Activated CD4-positive, alpha-beta T cell treated with anti-CD3 and anti-CD28 coated beads, Interleukin-2, amount 50 U/mL, for 24 hours (primary cell): ENCODE measurements at places on chromosomes 4 and X.

DNA sequence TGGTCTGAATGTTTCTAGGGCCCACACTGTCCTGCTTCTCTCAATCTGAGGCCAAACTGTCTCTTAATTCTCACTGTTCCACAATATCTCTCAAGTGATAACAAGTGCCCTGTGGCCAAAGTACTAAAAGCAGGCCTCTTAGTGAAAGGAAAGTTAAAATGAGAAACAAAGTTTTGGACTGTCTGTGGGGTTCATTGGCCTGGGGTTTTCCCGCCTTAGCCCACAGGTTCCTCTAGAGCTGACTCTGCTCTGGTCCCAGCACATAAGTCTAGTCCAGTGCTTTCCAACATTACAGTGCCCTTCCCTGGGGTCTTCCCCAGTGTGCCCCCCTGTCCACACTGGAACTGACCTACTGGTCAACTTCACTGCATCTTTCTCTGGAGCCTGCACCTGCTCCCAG is 6.3 kb downstream of the MAGEB1 start:
- DNase-seq, result no peak

DNA sequence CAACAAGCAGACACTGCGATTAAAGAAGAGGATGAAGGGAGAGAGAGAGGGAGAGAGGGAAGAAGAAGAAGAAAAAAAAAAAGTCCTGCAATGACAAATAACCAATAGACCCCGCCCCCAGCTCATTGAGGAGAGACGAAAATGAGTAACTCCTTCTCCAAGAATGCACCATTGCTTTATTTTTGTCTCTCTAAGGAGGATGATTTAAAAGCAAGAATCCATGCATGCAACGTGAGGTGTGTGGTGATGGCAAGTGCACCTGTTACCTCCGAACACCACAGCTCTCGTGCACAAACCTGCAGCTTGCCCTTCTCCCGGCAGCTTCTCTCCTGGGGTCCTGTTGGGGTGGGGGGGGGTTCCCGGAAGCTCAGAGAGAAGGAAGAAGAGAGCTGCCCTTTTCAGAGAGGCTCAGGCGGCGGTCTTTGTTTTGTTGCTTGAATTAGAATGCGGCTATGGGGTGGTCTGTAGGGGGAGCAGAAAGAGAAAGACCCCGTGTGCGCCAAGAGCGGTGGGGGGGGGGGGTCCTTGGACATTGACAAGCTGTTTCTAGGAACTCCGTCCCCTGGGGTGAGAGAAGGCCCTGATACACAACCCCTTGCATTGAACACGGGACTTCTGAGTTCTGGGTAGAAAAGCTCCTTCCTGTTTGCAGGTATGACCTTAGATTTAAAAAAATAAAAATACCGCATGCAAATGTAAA is 100.7 kb downstream of the CRLF2 start:
- DNase-seq, result no peak

DNA sequence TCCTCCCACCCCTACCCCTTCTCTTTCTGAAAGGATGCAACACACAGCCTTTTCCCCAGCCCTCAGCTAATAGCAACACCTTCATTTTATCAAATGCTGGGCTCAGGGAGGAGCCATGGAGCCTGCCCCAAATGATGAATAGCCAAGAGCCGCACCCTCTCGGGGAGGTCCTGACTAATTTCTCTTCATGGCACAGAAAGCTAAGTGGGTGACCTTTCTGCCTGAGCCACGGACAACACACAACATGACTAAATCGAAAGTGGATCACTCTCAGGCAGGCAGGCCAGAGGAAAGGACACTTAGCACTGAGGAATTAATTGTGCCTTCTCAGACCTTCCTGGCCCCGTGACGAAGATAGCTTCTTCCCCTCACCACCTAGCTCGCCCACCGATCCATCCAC is 165.1 kb upstream of the RAI2 start:
- no peak for DNase-seq

- DNase-seq, result no peak
These were observed 1826.0 kb downstream of the STIM2 start for GRCh38 chr4:28686618-28687017.

- no peak for DNase-seq
These were observed 114.4 kb downstream of the WDFY3 start for GRCh38 chr4:84852081-84852480.

- no peak for DNase-seq
These were observed 9.8 kb downstream of the DCAF8L2 start for GRCh38 chrX:27599928-27600327.

DNA sequence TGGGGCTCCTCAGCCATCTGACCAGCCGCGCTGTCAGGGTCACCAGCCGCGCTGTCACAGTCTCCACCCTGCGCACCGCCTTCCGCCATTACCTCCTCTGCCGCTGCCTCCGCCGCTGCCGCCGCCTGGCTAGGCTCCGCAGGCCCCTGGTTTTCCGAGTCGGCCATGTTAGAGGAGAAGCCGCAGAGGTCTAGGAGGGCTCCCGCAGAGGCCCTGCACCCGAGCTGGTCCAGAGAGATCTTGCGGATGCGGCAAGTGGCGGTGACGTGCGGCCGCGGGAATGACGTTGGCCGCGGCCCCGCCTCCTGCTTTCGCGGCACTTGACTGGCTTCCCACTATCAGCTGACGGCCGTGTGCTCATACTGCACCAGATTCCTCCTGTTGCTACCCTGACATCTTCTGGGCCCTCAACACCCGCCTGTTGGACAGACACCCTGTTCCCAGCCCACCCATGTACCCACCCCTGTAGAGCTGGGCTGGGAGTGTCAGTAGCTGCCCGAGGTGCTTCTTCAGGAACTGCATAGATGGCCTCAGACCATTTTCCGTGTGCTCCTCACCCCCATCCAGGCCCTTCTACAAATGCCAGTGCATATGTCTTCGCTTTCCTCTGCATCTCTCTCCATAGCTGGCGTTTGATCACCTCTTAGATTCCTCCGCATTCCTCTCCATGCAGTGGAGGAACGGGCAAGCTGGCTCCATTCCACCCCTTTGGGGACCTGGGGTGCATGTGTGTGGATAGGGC is at the start of gene NAP1L5:
NAP1L5 (minus strand) TSS at position 242 of the 742 bp plus-strand sequence; CDS start at position 167, 75 bp downstream.
- peak; percentile 21 for DNase-seq

DNA sequence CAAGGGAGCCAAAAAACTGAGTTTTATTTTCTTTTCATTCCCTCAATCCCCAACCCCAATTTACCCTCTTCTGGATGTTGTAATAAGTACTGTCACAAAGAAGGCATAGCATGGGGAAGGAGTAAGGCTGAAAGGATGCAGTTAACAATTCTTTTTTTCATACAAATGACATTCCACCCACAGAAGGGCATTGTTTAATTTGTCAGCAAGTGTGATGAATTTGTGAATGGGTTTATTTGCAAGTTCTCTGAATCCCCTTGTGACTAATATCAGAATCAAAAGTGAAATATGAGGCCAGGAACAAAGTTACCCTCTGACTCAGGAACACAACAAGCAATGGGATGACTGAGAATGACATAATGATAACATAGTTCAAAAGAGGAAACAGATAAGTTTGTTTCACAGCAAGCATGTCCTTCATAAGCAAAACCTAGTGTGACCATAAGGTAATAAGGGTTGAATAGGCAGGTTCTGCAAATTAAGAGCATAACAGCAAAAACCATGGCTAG is 2.1 kb downstream of the GEMIN8 start:
- DNase-seq, result no peak
